ENCODE measurements at places on chromosomes 2 and 18. TPM values are rescaled to one million over a fixed set of nuclear protein-coding genes. Genes with fewer than 3 reads are reported as not detected.

PTH2R gene
- not detected for total RNA-seq

GRCh38 chr2:216698895-216699294 lies 3.5 kb upstream of the IGFBP5 start:
- peak; percentile 55 for DNase-seq

DNA sequence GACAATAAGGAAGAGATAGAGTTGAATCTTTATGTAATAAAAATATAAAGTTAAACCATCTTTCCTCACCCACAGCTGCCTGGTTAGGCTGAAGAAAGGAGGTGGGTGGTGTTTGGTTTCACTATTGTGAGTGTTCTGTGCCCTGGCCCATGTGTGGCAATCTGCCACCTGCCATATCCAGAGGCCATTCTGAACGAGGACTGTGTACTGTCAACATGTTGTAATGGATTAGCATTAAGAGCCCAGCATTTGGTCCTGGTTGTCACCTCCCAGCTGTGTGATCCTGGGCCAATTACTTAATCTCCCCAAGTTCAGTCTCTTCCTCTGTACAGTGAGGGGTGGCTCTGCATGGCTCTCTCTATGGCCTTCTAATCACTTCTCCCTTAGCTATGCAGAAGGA lies 118.2 kb upstream of the SEC11C start:
- no peak for DNase-seq

- no peak for DNase-seq
These were observed 264.3 kb downstream of the LPIN1 start for GRCh38 chr2:12010779-12011178.

LRRTM1 gene
- 2.1 TPM for total RNA-seq

GRCh38 chr2:173903601-173904394 lies 61.4 kb downstream of the SP3 start:
- no peak for DNase-seq

- DNase-seq, result no peak
These were observed 99.6 kb downstream of the DGKD start for GRCh38 chr2:233453916-233454315.

- DNase-seq, result no peak
These were observed 6.8 kb downstream of the MAL start for GRCh38 chr2:95032341-95032740.

GRCh38 chr2:185145316-185146121 lies 547.2 kb downstream of the ZNF804A start:
- no peak for DNase-seq

NCKAP5 gene
- total RNA-seq, result 2.7 TPM

GRCh38 chr2:207458582-207458981 lies 71.2 kb upstream of the CREB1 start:
- DNase-seq, result no peak

LOXHD1 gene
- total RNA-seq, result under 0.01 TPM

- no peak for DNase-seq
These were observed 92.5 kb downstream of the FHOD3 start for GRCh38 chr18:36389811-36390581.

DNA sequence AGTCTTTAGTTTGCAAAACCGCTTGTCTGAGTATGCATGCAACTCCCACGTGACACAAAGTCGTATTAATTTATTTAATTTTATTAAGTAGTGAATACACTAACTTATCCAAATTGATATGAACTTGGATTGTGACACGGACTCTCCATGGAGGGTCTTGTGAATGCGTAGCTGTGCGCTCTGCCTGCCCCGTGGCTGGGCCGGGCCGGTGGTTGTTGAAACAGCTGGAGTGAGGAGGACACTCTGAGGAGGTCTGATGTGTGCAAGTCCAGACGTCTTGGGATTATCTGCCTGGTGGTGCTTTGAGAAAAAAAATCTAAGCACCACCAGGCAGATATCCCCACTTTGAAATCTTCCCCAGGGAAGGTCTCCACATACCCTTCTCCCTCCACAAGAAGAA lies 41.0 kb upstream of the RBM44 start:
- DNase-seq, result no peak

C2orf81 gene
- 5.4 TPM for total RNA-seq

DNA sequence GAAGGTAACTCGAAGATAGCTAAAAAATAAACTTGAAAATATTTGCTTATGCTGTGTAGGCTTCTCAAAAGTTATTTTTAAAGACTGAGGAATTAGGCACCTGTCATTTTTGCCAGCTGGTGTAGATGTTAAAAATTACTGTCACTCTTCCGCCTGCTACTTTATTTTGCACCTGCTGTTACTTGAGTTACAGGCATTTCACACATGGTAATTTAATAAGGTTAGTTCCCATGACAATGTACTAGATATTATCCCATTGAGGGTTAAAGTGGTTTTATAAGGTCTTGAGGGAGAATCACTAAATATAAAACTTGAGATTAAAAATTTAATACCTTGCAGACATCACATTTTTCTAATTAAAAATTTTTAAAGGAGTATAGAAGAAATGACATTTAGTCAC lies 26.6 kb downstream of the MYL1 start:
- DNase-seq, result no peak

- DNase-seq, result no peak
These were observed 124.9 kb downstream of the GLI2 start for GRCh38 chr2:120860579-120860922.

GRCh38 chr2:29123617-29124349 lies 8.6 kb downstream of the CLIP4 start:
- no peak for DNase-seq

PLB1 gene
- 8.4 TPM for total RNA-seq

- DNase-seq, result no peak
These were observed 21.3 kb upstream of the MAPRE2 start for GRCh38 chr18:35019933-35020332.

WNT6 gene
- 81.5 TPM for total RNA-seq

GRCh38 chr2:41400088-41400665 lies 647.6 kb upstream of the PKDCC start:
- no peak for DNase-seq

INHA gene
- not detected for total RNA-seq

GRCh38 chr18:45413180-45413836 lies 202.0 kb upstream of the SLC14A2 start:
- peak; percentile 24 for DNase-seq

PROM2 gene
- total RNA-seq, result 3.7 TPM

- DNase-seq, result no peak
These were observed 137.9 kb upstream of the CXCR4 start for GRCh38 chr2:136255648-136256461.

GRCh38 chr2:130763405-130763804 lies 8.1 kb downstream of the AMER3 start:
- no peak for DNase-seq

DNA sequence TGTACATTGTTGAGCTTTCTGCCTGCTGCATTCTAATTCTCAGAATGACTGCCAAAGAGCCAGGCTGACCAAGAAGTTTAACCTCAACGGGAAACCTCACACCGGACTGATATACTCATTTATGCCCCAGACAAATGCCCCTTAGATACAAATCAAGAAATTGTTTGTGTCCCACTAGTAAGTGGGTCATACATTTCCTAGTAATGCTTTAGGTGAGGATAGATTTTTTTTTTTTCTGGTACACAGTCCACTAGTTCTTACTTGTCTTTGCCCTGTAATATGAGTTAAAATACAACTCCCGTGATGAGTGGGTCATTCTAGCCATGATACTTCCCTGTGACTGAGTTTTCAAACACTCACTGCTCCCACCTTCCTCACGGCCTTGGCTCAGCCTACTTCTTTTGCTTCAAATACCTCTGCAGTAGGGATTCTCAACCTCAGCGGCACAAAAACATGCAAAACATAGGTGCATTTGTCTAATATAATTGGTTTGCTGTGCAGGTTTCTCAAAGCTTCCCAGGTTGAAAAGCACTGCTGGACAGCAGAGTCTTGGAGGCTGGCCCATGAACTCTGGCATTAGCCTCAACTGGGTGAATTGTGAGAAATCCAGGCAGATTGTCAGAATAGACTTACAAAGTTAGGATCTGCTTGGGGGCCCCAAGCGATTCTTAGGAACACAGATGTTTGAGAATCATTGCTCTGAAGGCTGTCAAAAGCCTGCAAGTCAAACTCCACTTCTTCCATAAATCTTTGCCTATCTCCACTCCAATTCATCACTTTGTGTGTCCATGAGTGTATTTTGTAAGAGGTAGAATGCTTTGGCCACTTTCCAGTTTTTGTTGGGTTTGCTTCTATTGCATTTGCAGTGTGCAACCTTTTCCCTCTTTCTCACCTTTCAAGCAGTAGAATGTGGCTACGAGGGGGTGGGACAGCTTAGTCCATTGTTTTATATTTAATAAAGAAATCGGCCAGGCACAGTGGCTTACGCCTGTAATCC lies 35.5 kb downstream of the TGIF1 start:
- no peak for DNase-seq

GRCh38 chr2:224155896-224156295 lies 116.8 kb upstream of the SERPINE2 start:
- no peak for DNase-seq

NPPC gene
- not detected for total RNA-seq

GRCh38 chr2:79901161-79901560 lies 388.3 kb downstream of the CTNNA2 start:
- no peak for DNase-seq

DNA sequence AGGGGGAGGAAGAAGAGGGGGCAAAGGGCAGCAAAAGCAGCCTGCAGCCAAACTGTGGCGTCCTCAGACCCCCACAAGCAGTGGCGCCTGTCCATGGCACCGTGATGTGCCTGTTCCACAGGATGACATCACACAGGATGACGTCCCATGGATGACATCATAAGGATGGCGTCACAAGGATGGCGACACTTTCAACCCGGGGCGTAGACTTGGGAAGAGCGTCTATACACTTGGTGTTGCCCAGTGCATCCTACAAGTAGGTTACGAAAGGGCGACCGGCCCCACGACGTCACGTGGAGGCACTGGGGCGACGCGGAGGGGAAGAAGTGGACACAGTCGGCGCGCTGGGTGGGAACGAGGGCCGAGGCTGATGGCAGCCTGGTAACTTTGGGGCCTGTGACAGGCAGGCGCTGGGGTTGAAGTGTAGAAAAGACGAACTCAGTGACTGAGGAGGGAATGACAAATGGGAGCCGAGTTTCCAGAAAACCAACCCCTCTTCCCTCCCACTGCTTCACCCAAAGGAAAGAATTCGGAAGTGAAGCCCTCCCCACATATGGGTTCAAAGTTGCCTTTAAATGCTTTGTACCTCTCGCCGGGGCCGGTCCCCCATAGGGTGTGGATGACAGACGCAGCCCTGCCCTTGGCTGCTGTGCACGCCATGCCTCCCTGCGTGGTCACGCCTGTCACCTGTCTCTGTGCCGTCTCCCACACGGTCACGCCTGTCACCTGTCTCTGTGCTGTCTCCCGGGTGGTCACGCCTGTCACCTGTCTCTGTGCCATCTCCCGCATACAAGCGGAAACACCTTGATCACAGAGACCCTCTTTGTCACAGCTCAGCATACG lies 13.4 kb upstream of the KCNG2 start:
- DNase-seq, result no peak

DNA sequence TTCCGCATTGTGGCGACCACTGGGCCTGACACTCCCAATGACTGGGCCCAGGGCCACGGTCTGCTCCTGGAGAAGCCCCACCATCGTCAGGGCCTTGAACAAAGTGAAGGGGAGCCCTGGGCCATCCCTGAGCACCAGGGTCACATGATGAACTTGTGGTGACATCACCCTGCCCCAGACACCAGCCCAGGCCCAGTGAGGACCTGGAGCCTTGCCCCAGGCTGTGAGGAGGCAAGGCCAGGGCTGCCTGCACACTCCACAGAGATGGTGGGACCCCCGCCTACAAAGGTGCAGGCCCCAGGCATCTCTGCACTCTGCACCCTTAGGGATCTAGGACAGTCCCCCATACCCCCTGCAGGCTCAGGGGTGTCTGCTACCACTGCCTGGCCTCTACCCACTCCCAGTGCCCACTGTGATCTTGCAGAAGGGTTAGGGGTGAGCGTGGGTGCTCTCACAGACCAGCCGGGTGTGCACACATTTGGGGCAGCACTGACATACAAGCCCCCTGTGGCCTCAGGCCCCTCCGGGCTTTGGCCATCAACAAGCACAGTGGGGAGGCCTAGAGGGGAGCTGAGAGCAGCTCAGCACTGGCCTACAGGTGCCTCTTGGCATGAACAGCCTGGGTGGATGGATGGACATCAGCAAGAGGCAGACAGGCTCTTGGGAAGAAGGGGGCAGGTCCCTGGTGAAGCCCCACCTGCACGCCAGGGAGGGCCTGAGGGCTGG lies 624.0 kb upstream of the LRRTM4 start:
- DNase-seq, result no peak

USP37 gene
- 22.5 TPM for total RNA-seq

- no peak for DNase-seq
These were observed 117.0 kb downstream of the CHN1 start for GRCh38 chr2:174888146-174888545.

DNA sequence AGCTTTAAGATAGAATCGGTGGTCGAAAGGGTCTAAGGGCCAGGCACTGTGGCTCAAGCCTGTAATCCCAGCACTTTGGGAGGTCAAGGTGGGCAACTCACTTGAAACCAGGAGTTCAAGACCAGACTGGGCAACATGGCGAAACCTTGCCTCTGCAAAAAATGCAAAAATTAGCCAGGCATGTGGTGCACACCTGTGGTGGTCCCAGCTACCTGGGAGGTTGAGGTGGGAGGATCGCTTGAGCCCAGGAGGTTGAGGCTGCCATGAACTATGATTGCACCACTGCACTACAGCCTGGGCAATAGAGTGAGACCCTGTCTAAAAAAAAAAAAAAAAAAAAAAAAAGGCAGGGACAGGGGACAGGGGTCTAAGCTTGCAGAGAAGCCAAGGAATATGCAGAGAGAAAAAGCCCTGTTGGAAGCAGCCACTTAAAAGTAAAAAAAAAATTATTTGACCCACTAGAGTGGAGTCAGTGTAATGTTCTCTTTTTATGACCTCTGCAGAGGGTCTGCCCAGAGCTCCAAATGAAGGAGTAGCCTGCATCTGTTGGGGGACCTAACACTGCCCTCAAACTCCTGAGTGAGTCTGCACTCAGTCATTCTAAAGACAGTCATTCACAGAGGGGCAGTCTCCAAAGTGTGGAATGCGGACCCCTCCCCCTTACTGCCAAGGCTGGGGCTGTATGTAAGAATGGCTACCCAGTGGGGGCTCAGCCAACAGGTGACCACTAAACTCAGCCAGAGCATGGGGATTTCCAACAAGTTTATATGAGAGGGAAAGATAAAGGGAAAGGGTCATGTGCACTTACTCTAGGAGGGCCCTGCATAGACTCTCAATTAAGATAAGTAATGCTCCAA lies 118.5 kb upstream of the CDCA7 start:
- DNase-seq, result no peak

GRCh38 chr18:14969500-14969899 lies 221.5 kb downstream of the ANKRD30B start:
- DNase-seq, result no peak

- no peak for DNase-seq
These were observed 88.1 kb downstream of the EPB41L3 start for GRCh38 chr18:5455674-5456073.

GRCh38 chr2:142980246-142981068 lies 103.0 kb downstream of the KYNU start:
- no peak for DNase-seq

DNA sequence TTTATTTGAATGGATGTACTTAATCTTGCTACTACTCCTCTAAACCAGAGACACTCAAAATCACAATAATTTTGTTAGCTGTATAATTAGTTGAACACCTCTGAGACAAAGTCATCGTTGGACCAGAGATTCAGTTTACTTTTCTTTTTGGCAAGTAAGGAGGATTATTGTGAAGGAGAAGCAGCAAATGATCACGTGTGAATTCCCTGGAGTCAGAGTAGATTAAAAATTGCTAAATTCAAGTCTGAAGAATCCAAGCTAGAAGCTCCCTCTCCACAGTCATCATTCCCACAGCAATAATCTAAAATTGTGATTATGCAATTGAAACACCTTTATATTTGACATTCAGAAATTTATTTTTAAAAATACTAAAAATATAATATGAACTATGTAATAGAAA lies 484.4 kb downstream of the CMPK2 start:
- DNase-seq, result no peak

Measured in tibial nerve (tissue), 4 donors.